ENCODE measurements at places on chromosomes 5 and 9.

- no peak for DNase-seq
Observed at GRCh38 chr5:140671472-140672125, 1.8 kb downstream of the DND1 start.

- DNase-seq = no peak
Observed at GRCh38 chr5:52893105-52893504, 96.0 kb upstream of the ITGA2 start.

DNA sequence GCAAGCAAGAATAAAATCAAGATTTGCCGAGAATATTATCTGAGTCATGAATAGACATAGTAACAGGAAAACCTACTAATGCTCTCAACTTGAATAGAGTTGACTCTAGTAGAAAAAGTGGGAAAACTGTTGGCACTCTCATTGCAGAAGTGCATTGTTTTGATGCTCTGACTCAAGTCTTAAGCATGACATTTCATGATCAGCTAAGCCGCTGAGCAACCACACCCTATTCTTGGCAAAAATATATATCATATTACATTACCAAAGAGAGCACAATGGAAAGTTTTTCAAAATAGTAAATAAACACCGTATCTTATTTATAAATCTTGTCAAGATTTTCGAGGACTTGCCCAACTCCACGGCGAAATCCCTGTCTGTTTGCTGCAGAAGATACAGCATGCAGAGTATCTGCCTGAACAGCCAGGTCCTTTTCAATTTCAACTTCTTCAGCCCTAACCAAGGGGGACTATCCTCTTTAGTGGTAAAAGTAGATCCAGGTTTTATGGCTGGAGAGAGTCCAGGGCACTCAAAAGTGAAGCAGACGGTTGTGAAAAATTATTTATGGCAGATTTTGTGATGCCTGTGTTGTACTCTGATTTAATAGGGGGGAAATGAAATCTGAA is 13.9 kb upstream of the ADAMTSL1 start:
- DNase-seq = no peak

DNA sequence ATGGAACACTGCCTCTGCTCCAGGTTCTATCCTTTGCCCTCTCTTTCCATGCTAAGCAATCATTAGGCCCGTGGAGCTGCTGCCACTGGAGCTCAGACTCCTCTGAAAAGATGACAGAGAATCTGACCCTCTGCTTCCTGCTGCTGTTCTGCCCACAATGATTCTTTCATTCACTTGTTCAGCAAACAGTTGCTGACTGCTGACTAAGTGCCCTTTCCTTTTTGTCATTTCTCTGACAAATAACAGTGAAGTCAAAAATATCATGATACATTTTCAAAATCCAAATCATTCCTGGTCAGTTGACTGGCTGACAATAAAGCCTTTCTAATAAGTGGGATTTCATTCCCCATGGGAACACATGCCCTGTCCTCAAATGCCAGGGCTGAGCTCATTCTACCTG is 110.1 kb downstream of the SIL1 start:
- no peak for DNase-seq

DNA sequence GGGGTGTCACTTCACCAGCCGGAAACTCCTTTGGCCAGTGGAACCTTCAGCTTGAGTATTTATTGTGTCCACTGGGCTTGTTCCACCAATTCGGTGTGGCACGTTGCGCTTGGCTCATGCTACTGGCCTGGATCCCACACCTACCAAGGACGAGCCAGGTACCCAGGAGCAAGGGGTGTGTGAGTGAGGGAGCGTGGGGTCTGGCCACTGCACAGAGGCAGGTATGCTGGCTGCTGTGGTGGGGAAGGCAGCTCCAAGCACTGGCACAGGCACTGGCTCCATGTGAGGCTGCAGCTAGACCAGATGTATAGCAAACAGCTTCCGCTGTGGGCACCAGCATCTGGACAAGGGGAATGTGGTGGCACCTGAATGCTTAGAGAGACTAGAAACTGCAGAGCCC is 28.1 kb upstream of the CYLC2 start:
- DNase-seq = no peak

- no peak for DNase-seq
Observed at GRCh38 chr9:90423661-90424193, 218.9 kb downstream of the DIRAS2 start.

- peak; percentile 22 for DNase-seq
Observed at GRCh38 chr5:151315998-151316597, 12.5 kb upstream of the SLC36A3 start.

DNA sequence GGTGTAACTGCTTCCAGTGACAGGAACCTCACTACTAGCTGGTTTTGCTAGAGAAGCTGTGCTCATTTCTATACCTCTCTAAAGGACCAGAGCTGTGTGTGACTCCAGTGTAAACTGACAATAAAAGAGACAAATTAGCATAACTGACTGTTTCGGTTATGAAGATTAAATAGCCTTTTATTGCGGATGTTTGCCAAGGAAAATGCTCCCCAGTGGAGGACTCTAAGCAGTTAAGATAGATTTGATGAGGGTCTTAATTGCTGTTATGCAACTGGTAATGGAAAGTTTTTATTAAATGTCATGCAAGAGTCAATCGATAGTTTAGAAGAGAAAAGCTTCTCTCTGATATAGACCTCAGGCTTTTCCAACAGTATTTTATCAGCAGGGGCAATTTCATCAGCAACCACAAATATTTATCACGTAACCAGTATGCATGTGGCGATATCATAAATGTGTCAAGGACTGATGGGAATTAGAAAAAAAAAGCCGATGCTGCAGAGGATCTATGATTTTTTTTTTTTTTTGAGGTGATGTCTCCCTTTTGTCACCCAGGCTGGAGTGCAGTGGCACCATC is 275.2 kb upstream of the DMAC1 start:
- no peak for DNase-seq

GRCh38 chr9:88578121-88579049 is 43.4 kb downstream of the NXNL2 start:
- DNase-seq = peak; percentile 5

GRCh38 chr5:15940905-15941304 is 238.7 kb downstream of the MARCHF11 start:
- no peak for DNase-seq

- DNase-seq = no peak
Observed at GRCh38 chr5:96818125-96818788, 10.5 kb upstream of the ERAP1 start.

DNA sequence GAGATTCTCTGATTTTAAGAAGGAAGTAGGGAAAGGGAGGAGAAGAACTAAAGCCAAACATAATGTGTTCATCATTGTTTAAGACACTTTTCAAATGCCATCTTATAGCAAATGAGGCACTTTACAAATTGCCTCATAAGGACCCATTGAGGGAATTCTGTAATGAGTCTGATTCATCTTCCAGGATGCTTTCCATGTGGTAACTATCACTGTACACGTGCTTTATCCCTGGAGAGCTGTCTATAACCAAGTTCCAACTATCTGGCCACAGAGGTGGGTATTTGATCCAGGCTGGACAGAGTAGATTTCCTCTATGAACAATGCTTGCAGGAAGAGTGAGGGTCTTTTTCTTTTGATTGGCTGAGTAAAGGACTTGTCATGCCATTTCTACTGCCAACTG is 183.5 kb upstream of the NFIB start:
- DNase-seq = no peak

GRCh38 chr5:132225165-132226032 is 2.3 kb downstream of the P4HA2 start:
- DNase-seq = no peak

DNA sequence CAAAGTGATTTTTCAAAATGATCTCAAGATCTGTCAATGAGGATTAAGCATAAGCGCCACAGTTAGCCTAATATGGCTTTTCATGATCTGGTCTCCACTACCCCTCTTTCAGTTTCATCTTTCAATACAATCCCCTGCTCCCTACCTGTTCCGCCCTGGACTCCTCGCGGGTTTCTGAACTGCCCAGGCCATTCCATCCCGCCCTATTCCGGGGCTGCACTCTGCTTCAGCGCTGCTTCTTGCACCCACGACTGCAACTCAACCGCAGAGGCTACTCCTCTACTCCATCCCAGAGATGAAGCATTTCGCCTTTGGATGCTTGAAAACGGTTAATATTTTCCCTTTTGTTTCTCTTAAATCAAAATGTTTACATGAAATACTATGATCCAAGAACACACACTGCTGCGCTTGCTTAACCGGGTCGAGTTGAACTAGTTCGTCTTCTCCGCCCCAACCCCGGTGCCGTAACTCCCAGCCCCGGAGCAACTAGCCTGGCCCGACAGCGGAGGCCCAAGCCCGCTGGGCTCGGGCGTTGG is 716 bp upstream of the OTULIN start:
- peak; percentile 40 for DNase-seq

- no peak for DNase-seq
Observed at GRCh38 chr9:1073497-1073896, 23.3 kb downstream of the DMRT2 start.

DNA sequence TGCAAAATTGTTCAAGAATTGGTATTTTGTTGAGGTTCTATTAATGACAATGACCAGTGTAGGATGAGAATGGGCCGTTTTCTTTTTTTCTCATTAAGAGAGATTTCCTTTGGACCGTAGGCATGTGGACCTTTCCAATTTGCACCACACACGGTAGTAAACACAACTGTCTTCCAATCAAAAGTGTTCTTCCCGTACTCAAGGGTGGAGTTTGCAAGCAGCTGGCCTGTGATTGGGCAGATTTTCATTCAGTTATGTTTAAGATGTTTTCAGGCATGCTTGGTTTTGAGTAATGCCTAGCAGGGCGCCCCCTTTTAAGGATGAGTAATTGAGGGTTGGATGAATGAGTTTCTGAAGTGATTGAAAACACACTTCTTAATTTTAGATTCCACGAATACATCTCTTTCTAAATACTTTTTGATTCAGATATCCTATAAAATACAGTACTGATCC is 2.5 kb downstream of the KDM3B start:
- DNase-seq = no peak

GRCh38 chr9:118094387-118094786 is 390.2 kb downstream of the TLR4 start:
- no peak for DNase-seq

- no peak for DNase-seq
Observed at GRCh38 chr9:108257382-108257781, 598.4 kb downstream of the ACTL7B start.

GRCh38 chr5:159218595-159219023 is 9.3 kb upstream of the RNF145 start:
- DNase-seq = no peak

GRCh38 chr5:43230707-43231106 is 38.7 kb downstream of the NIM1K start:
- no peak for DNase-seq

- no peak for DNase-seq
Observed at GRCh38 chr9:125784286-125785049, 37.3 kb downstream of the PBX3 start.

DNA sequence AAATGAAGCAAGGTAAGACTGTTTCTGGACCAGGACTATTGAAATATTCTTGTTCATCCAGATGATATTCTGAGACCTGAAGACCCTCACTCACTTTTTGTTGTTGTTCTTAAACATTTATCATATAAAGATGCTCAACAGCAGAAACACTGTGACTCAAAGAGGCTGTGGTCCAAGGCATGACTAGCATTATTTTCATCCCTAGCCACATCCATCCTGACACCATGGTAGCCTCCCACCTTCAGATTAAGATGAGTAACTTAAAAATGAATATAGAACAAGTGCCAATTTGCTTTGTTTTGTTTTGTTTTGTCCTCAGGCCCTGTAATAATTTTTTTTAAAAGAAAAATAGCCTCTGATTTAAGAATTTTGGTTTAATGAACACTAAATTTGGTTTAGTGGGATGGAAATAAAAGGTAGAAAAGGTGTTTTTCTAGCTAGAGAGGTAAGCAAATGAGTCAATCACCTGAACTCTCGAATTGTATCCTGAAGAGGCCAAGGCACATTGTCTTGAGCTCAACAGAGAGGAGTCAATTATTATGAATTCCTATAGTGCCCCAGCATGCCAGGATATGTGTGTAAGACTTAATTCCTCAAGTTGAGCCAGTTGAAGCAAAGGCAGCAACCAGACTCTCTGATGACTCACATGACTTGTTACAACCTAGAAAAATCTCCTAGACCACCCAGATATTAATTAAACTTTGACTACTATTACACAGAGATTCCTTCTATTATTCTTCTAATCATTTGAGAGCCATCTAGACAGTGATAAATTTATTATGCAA is 380.1 kb upstream of the TUSC1 start:
- DNase-seq = no peak

GRCh38 chr9:111148052-111149017 is 110.1 kb upstream of the LPAR1 start:
- no peak for DNase-seq

GRCh38 chr9:101399643-101399970 is 956 bp downstream of the ZNF189 start:
- DNase-seq = no peak

- DNase-seq = no peak
Observed at GRCh38 chr9:93860694-93861658, 94.2 kb downstream of the BARX1 start.

DNA sequence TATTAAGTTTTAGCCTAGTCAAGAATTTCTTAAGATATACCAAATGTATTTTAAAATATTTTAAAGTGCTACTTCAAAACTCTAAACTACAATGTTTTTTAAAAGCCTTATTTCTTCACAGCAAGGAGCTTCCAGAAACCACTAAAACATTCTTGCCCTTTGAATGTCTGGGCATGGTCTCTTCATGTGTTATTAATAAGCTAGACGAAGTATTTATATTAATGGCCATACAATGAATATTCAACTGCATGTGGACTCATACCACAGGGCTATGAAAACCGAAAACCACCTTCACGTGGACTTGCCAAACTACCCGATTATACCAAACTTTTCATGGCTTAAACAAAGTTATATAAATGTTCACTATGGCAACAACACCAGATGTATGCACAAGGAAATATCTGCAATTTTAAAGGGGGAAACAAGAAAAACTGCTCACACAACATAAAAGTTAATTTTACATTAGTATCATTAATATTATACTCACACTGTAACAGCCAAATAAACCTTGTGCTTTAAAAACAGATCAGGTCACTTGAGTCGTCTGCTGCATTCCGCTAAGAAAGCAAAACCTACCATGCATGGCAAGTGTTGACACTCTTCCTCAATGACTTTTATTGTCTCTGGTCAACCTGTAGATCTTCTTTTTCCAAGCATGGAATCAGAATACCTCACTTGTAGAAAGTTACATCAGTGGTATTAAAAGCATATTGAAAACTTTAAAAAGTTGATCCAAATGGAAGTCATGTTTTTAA is 246.3 kb downstream of the BNC2 start:
- no peak for DNase-seq

GRCh38 chr9:36746415-36746814 is 173.7 kb downstream of the MELK start:
- DNase-seq = no peak

DNA sequence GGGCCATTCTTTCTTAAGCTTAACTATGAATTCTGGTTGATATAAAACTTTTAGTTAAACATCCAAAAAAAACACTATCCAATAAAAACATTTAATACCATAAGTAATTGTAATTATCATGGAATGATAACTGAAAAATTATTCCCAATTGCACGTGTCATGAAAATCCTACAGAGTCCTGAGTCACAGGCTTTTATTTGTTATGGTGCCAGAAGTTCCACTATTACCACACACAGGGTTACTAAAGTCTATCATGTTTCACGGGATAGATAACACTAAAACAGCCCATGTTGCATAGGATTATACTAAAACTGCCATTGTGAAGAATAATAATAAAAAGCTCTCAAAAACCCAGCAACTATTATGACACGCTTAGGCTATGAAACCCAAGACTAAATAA is 1381.8 kb downstream of the EFNA5 start:
- DNase-seq = no peak

All from NK-92 treated with Interleukin-12 subunit alpha and Interleukin-12 subunit beta, amount 100 ng/mL, for 24 hours (cell line).